ENCODE measurements at places on chromosomes 1 and 21. TPM values are rescaled to one million over a fixed set of nuclear protein-coding genes. Genes with fewer than 3 reads are reported as not detected.

Gene SPRR5
- not detected for total RNA-seq

Gene CELA2A
- total RNA-seq, result not detected

Gene CRP
- not detected for total RNA-seq

Gene TAS1R2
- total RNA-seq, result not detected

Gene FMN2
- 0.06 TPM for total RNA-seq

GRCh38 chr1:210236840-210237409 is 4.3 kb downstream of the SERTAD4 start:
- H3K27ac ChIP-seq, result peak overlapping the region; percentile 59
- DNase-seq, result peak; percentile 70
- no peaks in the 10 kb centered on the region for H3K27me3 ChIP-seq
- H3K4me1 ChIP-seq, result no peaks in the 10 kb centered on the region
- H3K4me3 ChIP-seq, result no peak overlapping the region

- H3K4me1 ChIP-seq, result no peaks in the 10 kb centered on the region
- H3K27me3 ChIP-seq, result no peaks in the 10 kb centered on the region
- H3K36me3 ChIP-seq, result no peaks in the 10 kb centered on the region
- no peak overlapping the region for H3K27ac ChIP-seq
- H3K4me3 ChIP-seq, result no peak overlapping the region
- DNase-seq, result no peak
Measured at GRCh38 chr1:24609949-24610517, 33.1 kb upstream of the SRRM1 start.

GRCh38 chr1:99018313-99018712 is 13.7 kb upstream of the PLPPR5 start:
- no peaks in the 10 kb centered on the region for H3K27me3 ChIP-seq
- H3K27ac ChIP-seq, result no peak overlapping the region
- no peak for DNase-seq
- H3K4me1 ChIP-seq, result no peaks in the 10 kb centered on the region
- no peaks in the 10 kb centered on the region for H3K36me3 ChIP-seq

GRCh38 chr1:100107696-100108095 is 25.0 kb downstream of the SASS6 start:
- H3K4me3 ChIP-seq, result no peak overlapping the region
- peaks cover 3% of the 10 kb centered on the region for H3K36me3 ChIP-seq
- DNase-seq, result no peak
- no peaks in the 10 kb centered on the region for H3K27me3 ChIP-seq

DNA sequence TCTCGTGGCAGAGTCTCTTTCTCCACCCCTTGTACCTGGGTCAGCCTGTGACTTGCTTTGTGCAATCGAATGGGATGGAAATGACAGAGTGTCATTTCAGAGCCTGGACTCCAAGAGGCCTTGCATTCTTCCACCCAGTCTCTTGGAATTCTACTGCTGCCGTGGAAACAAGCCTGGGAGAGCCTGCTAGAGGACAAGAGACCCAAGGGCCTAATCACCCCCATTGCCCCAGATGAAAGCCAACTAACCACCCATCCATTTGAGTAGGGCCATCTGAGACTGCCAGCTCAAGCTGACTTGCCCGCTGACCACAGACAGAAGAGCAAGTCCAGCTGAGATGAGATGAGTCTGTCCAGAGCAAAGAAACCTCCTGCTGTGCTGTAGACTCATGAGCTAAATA is 201.6 kb downstream of the PTPRU start:
- no peak overlapping the region for H3K27ac ChIP-seq
- no peaks in the 10 kb centered on the region for H3K27me3 ChIP-seq
- DNase-seq, result no peak
- H3K4me3 ChIP-seq, result no peak overlapping the region
- H3K4me1 ChIP-seq, result no peaks in the 10 kb centered on the region

DNA sequence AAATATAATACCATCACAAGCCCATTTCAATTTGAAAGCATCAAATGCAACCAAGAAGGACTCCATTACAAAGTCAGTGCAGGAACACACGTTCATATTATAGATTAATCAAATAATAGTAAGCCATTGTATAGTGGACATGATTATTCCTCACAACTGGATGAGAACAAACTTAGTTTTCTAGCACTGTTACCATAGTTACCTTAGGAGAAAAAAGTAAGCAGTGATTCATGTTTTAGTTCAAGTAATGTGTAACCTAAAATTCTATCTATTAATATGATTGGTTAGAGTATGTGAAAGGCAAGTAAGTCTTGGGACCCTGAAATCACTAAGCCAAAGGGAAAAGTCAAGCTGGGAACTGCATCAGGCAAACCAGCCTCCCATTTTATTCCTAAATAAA is 15.2 kb downstream of the SSX2IP start:
- no peak overlapping the region for H3K4me3 ChIP-seq
- no peak for DNase-seq
- no peaks in the 10 kb centered on the region for H3K36me3 ChIP-seq

- no peaks in the 10 kb centered on the region for H3K4me1 ChIP-seq
- H3K27me3 ChIP-seq, result no peaks in the 10 kb centered on the region
- no peak overlapping the region for H3K4me3 ChIP-seq
Measured at GRCh38 chr1:216368249-216368648, 55.0 kb downstream of the USH2A start.

- DNase-seq, result no peak
- H3K27ac ChIP-seq, result no peak overlapping the region
- no peaks in the 10 kb centered on the region for H3K4me1 ChIP-seq
- no peaks in the 10 kb centered on the region for H3K27me3 ChIP-seq
- H3K4me3 ChIP-seq, result no peak overlapping the region
- H3K36me3 ChIP-seq, result no peaks in the 10 kb centered on the region
Measured at GRCh38 chr1:176391621-176392020, 71.4 kb upstream of the PAPPA2 start.

- no peak for DNase-seq
- no peak overlapping the region for H3K4me3 ChIP-seq
- H3K36me3 ChIP-seq, result peaks cover 13% of the 10 kb centered on the region
- H3K27me3 ChIP-seq, result no peaks in the 10 kb centered on the region
Measured at GRCh38 chr1:10459184-10459583, 9.4 kb downstream of the CORT start.

DNA sequence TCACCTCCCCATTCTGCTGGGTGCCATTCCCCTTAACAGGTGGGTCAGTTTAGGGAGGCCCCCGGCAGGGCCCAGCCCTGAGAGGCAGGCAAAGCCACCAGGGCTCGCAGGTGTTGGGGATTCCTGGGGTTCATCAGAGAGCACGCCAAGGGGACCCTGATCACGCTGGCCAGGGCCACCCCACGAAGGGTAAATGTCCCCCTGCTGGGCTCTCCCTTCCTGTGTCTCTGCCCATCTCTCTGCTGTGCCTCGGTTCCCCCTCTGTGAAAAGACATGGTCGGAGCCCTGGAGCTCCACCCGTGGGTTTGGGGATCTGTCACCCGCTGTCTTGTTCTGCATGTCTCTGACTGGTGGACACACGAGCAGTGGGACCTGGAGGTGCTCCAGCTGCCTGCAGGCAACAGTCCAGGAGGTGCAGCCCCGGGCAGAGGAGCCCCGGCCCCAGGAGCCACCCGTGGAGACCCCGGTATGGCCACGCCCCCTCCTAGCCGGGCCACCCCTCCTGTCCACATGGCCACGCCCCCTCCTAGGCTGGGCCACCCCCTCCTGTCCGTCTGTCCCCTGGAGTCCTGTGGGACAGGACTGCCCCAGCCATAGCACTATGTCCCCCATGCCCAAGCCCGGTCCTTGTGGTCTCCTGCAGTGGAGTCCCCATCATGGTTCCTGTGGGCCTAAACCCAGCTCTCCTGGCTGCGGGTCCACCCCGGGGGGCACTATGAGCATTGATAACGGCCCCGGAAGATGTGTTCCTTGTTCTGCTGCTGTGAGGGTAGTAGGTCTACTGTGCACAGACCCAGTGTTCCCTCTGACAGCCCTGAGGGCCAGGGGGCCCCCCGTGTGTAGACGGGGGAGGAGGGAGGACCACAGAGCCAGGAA is 6.5 kb downstream of the AIRE start:
- no peaks in the 10 kb centered on the region for H3K36me3 ChIP-seq
- H3K4me1 ChIP-seq, result no peaks in the 10 kb centered on the region
- no peaks in the 10 kb centered on the region for H3K27me3 ChIP-seq

DNA sequence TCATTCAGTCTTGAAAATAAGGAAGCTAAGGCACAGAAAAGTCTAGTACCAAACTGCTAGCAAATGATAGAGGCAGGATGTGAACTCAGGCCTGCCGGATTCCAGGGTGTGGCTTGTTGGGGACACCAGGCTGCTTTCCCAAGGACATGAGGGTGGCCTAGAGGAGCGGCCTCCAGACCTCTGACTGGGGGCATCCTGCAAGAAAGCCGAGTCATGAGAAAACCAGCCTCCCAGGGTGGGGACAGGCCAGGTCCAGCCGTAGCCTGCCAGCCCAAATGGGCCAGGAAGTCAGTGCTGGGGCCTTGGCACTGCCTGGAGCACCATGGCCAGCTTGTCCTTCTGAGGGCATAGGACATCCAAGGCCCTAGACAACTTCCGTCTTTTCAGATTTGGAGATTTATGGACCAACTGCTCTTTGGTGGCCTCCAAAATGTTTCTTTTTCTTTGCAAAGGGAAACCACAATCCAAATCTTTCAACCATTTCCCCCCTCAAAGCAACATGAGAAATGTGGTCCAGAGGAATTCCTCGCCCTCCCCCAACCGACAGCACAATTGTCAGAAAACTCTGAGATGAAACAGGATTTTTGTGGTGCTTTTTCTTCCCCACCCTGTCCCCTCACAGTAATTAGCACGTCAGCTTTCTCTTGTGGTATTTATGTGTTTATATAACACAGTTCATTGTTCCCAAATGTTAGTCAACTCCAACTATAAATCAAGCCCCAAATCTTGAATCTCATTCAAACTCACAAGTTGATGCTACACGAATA is 212.3 kb downstream of the KAZN start:
- peak overlapping the region; percentile 48 for H3K27ac ChIP-seq
- H3K27me3 ChIP-seq, result no peaks in the 10 kb centered on the region
- no peaks in the 10 kb centered on the region for H3K36me3 ChIP-seq
- no peak overlapping the region for H3K4me3 ChIP-seq
